ENCODE measurements at places on chromosomes 2 and 18.

- no peak for DNase-seq
Measured at GRCh38 chr2:60530660-60531281, 22.7 kb downstream of the BCL11A start.

DNA sequence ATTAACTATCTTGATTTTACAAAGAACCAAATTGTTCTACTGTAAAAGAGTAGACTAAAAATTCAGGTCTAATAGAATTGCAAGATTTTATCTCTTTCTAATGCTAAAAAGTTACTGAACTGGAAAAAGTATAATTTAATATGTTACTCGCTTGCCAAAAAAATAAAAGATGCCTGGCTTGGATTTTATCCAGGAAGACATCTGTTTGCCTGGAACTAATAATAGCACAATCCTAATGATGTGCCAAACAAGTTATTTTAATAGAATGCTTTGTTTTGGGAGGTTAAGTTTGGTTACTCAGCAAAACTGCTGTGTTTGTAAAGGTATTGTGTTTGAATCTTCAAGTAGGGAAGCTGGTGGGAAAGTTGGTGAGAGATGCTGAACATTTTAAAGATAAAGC lies 19.4 kb upstream of the ZSWIM2 start:
- peak; percentile 55 for DNase-seq

GRCh38 chr2:176582990-176583481 lies 313.8 kb downstream of the MTX2 start:
- DNase-seq: peak; percentile 85

DNA sequence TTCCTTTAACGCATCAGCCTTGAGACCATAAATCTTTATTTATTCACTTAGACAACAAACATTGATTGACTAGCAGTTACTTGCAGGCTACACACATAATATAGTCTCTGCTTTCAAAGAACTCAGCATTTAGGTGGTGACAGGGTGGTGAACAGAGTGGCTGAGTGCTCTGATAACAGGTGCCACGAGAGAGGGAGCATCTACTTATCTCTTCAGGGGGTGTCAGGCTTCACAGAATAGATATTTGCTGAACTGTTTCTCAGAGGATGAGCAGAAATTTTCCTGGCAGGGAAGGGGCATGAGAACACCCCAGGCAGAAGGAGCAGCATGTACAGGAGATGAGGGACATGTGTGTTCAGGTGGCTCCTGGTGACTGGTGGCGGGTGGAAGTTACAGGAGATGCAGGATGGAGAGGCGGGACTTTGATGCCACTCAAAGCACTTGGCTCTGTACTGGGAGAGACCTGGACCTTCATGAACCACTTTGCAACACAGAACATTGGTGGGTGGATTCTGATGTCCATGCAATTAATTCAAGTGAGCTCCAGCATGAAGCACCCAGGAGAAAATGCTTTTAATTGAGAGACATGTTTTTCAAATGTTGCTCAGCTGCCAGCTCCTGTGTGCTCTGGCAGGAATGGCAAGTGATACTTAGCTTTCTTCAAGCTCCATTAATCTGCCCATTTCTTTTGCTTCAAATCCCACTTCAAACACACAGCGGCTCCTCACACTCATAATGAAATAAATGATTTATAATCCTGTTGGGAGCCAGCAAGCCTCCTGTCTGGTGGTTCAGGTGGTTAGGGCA lies 248.9 kb downstream of the MYCN start:
- DNase-seq: no peak

DNA sequence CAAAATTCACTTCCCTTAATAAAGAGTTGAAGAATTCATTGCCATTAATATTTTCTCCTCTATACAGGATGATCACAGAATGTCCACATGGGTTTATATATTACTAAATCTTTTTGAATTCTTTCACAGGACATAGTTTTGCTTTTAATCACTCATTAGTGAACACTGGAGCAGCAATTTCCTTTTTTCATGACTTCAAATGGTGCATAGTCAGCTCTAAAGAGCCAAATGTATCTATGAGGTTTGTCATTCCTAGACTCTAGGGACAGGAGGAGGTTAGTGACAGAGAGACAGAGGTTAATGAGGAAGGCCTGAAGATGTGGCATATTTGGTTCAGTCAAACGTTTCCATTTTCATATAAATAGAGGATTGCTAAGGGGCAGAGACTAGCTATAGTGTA lies 111.8 kb downstream of the FSHR start:
- DNase-seq: no peak

DNA sequence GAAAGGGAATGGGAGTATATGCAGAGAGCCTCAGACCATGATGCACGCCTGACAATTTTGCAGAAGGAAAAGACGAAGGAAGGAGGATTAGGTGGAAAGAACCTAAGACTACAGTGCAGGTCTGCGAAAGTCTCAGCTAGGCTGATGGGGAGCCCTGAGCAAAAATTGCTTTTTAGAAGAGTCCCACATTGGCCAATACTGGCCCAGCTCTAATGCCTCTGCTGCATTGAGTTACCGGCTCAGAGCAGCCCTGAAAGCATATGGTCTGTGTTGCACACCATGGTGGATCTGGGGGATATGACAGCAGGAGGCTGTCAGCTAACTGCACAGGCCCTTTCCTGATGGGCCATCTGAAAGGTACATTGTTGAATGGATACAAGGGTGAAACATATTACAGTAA lies 48.3 kb upstream of the CAVIN2 start:
- DNase-seq: no peak

DNA sequence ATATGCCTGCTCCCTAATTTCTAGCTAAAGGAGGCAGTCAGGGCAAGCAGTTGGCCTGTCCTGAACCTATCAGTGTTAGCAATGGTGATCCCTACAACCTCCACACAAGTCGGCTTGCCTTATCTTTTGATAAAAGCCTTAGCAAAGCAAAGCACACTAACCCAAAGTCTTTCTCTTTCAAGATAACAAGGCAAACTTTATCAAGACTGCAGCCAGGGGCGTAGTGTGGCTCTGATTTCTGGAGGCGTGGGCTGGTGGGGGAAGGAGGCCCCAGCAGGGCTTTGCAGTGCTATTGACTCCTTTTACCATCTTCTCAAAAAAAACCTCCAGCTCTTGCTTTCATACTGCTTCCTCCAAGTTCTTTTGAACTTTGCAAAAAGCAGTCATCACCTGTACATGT lies 40.2 kb upstream of the LAMA1 start:
- no peak for DNase-seq

DNA sequence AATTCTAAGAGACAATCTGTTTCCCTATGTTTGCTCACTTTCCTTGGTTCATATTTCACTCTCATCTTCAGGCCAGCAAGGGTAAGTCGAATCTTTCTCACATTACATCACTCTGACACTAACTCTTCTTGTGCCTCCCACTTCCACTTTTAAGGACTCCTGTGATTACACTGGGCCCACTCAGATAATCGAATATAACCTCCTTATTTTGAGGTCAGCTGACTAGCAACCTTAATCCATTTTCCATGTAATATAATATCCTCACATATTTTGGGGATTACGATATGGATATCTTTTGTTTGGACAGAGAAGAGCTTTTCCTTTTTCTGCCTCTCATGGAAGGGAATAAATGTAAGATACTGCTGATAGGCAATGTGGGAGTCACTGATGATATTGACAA lies 2015.7 kb upstream of the LRRTM1 start:
- DNase-seq: no peak

DNA sequence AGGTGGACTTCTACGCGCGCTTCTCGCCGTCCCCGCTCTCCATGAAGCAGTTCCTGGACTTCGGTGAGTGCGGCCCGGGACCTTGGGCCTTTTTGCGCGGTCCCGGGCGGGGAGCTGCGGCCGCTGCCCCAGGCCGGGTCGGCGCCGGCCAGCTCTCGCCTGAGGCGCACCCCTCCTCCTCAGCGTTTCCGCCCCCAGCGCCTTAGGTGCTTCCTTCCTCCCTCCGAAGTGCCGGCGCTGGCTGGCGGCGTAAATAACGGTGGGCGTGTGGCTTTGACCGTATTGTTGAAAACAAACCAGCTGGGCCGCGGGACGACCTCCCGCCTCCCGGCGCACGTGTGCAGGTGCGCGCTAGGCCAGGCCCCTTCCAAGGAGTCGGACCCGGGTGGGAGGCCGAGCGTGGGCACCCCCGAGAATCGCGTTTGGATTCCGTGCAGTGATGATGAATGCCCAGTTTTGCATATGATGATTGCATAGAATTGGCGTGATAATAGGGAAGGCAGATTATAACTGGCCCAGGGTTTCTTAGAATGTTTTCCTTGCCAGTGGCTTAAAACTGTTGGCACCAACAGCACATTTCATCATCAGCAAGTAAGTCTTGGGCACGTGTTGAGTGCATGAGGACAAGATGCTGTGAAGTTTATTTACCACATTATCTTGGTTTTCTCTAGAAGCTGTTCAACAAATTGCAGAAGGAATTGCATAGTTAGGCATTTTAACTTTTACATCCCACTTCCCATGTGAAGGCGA lies 569 bp downstream of the PDK1 start:
- DNase-seq: peak; percentile 69

GRCh38 chr2:105775809-105776559 lies 31.3 kb downstream of the NCK2 start:
- no peak for DNase-seq

DNA sequence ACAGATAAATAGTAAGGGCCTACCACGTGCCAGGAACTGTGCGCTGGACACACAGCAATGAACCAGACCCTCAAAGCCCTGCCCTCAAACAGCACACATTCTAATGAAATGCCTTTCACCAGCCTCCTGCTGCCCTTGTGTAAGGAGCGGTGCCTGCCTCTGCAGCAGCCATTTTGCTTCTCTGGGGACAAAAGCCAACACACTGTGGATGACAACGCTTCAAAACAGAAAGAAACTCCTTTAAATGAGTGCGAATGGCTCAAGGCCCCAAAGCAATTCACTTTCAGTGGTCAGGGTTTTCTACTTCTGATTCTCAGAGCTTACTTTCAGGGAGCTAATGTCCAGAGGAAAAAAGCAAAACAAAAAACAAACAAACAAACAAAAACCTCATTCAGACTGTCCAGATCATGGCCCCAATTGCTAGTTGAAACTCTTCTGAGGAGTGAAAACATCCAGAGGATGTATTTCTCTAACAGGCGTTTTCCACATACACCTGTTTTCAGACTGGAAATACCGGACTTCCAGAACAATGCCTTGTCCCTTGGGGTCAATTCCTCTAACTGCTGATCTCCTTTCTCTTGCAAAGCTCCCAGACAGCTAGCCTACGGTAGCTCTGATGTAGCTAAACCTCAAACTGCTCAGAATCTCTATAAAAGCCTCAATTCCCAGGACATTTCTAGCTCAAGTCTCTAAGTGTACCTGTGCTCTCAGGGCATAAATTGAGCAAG lies 323.3 kb upstream of the ZNF521 start:
- no peak for DNase-seq

GRCh38 chr2:168521053-168521741 lies 65.1 kb downstream of the CERS6 start:
- DNase-seq: peak; percentile 52

DNA sequence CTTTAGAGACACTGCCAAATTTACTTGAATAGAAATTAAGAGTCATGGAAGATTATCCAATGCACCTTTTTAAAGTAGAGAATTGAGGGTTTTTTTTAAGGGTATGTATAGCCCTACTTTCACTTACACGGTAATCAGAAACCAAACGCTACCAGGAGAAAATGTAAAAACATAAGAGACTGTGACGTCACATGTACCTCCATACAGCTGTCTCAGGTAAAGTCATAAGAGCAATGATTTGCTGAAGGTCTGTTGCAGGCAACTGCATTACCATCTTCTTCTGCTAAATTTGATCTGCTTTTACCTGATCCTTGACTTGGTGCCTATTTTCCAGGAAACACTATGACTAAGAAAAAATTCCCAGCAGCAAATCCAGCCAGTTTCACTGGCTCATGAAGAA lies 478.5 kb upstream of the DDX18 start:
- DNase-seq: no peak

DNA sequence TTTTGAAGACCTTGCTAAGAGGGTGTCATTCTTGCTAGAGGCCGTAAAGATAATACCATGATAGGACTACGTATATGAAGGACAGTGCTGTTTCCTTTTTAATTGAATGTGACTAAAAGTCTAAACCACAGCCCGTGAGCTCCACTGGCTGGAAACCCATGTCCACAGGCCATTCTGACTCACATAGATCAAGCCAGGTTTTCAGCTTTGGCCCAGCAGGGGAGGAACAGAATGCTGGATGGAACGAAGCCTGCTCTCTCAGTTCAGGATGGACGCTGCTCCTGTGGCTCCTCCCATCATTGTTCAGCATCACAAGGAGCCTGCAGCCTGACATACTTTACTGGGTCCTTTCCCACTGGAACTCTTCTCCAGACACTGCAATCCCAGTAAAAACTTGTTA lies 47.6 kb downstream of the ALPK2 start:
- DNase-seq: peak; percentile 79

- DNase-seq: no peak
Measured at GRCh38 chr18:11887328-11888128, 20.6 kb downstream of the MPPE1 start.

- no peak for DNase-seq
Measured at GRCh38 chr18:54807303-54807702, 21.0 kb upstream of the RAB27B start.

DNA sequence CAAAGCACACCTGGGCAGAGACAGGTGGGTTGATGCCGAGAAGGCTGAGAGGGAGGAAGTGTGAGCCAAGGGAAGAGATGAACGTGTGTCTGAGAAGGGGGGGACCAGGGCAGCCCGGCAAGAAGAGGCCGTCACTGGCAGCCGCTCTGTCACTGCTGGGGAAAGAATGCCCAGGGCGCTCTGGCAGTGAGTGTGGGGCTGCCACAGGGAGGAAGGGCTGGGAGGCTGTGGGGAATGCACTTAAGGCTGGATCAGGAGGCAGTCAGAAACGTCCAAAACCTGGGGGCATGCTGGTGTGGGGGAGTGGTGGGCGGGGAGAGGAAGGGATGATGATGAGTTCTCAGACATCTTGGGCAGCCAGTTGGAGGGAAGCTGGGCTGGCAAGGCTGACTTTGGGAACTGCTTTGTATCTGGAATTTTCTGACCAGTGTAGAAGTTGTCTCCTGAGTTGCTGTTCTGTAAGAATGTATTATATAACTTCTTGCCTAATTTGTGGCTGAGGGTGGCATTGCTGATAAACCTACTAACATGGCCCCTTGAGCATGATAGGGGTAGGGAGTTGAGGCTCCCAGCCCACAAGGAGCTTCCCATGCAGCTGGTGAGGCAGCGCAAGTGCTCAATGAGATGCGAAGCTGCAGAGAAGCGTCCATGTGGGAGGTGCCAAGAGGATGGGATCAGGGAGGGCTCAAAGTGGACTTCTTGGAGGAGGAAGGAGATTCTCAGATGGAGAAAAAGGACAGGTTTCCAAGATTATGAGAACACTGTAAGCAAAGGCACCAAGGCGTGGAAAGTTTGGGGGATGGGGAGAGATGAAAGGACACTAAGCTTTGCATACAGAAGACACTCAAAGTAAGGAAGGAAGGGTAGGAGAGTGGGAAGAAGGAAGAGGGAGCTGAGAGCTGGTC lies 185.1 kb upstream of the HAAO start:
- no peak for DNase-seq

GRCh38 chr18:66769375-66769774 lies 165.5 kb upstream of the CDH19 start:
- no peak for DNase-seq
